ENCODE measurements at places on chromosomes 4 and X. TPM values are rescaled to one million over a fixed set of nuclear protein-coding genes. Genes with fewer than 3 reads are reported as not detected.

The CFP gene
- total RNA-seq = 17.7 TPM

The SLC6A14 gene
- total RNA-seq = not detected

The EMCN gene
- not detected for total RNA-seq

The NWD2 gene
- not detected for total RNA-seq

The IL2 gene
- 0.85 TPM for total RNA-seq

The ARR3 gene
- not detected for total RNA-seq

DNA sequence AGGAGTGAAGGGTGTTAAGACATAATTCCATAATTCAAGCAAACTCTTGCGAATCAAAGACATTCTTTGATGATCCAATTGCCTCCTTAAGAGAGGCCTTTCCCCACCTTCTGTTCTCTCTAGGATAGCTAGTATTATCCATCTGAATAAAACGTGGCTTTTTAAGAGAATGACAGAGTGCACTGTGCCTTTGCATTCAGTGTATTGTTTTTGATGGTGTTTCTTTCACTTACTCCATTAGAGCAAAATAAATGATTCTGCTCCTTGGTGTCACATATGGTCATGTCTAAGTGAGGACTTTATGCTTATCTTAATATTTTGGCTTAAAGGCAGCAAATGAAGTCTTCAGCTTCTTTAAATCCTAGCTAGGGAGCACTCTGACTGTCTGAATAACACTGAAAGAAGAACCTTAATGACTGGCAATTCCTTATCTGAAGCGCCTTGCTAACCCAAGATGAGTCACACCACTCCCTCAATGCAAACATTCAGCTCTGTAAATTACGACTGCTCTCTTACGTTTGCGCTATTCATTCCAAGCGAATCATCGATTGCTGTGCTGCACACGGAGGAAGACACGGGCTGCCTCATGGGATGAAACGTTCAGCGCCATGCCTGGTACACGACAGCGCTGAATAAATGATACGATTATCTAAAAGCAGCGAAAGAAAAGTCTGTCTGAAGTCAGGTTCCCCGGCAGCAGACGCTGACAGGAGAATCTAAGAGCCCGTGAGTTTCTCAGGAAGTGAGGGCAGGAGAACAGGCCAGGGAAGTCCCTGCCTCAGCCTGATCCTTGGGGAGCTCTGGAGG is 35.1 kb upstream of the GEMIN8 start:
- no peaks in the 10 kb centered on the region for H3K4me1 ChIP-seq
- H3K4me3 ChIP-seq = no peak overlapping the region
- peaks cover 12% of the 10 kb centered on the region for H3K27me3 ChIP-seq
- H3K36me3 ChIP-seq = no peaks in the 10 kb centered on the region
- DNase-seq = no peak

- H3K27ac ChIP-seq = no peak overlapping the region
- H3K4me1 ChIP-seq = no peaks in the 10 kb centered on the region
- no peaks in the 10 kb centered on the region for H3K36me3 ChIP-seq
- no peak for DNase-seq
- H3K4me3 ChIP-seq = no peak overlapping the region
Measured at GRCh38 chrX:88135735-88136134, 611.3 kb upstream of the CPXCR1 start.

DNA sequence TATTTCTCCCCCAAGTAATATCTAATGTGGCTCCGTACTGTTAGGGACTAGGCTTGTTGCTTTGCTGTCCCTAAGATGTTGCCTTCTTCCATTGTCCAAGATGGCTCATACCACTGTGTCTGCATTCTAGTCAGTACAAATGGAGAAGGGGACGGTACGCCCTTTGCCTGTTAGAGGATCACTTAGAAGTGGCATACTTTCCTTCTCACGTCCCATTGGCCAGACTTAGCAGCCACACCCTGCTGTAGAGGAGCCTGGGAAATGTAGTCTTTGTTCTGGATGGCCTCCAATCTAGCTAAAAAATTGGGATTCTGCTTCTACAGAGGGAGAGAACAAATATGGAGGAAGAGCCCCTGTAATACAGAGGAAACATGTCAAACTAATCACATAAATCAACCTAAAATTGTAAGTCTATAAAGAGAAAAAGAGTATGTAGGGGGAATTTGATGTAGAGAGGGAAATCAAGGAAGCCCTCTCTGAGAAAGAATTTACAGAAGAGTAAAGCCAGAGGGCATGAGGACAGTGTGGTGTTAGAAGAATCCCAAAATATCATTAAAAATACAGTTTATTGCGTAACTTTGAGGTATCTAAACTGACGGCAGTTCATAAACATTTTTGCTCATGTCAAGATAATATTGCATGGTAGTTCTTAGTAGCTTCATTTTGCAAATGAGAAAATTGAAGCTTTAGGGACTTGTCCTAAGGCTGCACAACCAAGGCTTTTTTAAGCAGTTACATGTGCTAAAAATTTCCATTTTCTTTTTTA is 15.1 kb downstream of the PRIMPOL start:
- no peak overlapping the region for H3K4me3 ChIP-seq
- DNase-seq = no peak
- peaks cover 2% of the 10 kb centered on the region for H3K36me3 ChIP-seq
- H3K27me3 ChIP-seq = no peaks in the 10 kb centered on the region
- peaks cover 16% of the 10 kb centered on the region for H3K4me1 ChIP-seq

GRCh38 chr4:55258152-55258865 is 87.7 kb upstream of the SRD5A3 start:
- peaks cover 42% of the 10 kb centered on the region for H3K27me3 ChIP-seq
- no peak for DNase-seq
- no peaks in the 10 kb centered on the region for H3K36me3 ChIP-seq

GRCh38 chr4:3075652-3075981 is 1.1 kb downstream of the HTT start:
- H3K4me1 ChIP-seq = peaks cover 29% of the 10 kb centered on the region
- H3K36me3 ChIP-seq = no peaks in the 10 kb centered on the region
- peak overlapping the region; percentile 65 for H3K27ac ChIP-seq
- H3K4me3 ChIP-seq = peak overlapping the region; percentile 94
